ENCODE measurements at places on chromosomes 5 and 9.

GRCh38 chr5:66307647-66308241 lies 163.6 kb downstream of the SREK1 start:
- peak; percentile 5 for DNase-seq

DNA sequence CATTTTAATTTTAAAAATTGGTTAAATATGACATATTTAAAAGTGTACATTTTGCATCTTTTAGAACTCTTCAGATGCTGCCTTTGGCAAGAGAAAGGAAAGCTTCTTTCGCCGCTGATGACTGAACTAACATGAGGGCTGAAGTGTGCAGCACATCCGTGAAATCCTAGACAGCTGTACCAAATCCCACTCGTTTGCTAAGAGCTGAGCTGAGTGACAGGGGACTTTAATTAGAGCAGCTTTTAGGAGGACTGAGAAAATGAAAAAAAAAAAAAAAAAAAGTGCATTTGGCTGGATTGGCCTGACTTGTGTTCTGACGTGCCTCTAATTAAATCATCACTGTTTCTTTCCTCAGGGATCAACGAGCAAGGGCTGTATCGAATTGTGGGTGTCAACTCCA lies 271.3 kb downstream of the ARHGAP26 start:
- no peak for DNase-seq

- DNase-seq: no peak
Observed at GRCh38 chr5:27158775-27159174, 120.4 kb upstream of the CDH9 start.

GRCh38 chr5:126808521-126808988 lies 31.6 kb downstream of the LMNB1 start:
- DNase-seq: no peak

DNA sequence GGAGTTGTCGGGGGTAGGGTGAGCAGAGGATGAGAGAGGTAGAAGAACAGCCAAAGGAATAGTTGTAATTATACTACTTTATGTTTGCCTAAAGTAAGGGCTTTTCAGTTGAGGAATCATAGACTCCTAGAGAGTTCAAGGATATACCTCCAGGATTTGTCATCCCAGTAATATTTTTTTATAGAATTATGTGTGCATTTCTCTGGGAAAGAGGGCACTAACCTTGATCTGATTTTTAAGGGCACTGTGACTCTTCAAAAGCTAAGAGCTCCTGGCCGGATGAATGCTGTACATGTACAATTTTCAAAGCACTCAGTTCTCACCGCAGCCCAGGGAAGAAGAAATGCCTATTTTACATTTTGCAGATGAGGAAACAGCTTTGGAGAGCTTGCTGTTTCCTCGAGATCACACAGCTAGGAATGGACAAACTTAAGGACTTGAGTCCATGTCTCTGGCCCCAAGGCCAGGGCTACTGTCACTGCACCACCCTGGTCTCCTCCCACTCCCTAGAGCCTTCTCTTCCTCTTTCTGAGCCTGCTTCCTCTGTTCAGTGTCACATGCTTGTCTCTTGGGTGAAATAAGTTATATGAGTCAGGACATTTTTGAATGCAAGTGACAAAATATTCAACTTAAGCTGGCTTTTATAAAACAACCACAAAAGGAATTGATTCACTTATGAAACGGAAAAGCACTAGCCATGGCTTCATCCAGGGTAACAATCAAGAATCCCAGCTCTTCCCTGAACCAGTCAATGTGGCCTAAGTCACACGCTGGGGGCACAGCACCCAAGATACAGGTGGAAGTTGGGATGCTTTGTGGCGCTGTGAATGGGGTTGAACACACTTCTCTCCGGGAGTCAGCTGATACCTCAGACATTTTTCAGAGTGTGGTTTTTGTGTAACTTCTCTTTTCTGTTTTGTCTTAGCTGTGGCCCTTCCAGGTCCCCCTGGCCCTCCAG lies 45.7 kb upstream of the TGFBR1 start:
- no peak for DNase-seq

GRCh38 chr9:116279230-116279629 lies 125.6 kb downstream of the PAPPA start:
- DNase-seq: no peak

DNA sequence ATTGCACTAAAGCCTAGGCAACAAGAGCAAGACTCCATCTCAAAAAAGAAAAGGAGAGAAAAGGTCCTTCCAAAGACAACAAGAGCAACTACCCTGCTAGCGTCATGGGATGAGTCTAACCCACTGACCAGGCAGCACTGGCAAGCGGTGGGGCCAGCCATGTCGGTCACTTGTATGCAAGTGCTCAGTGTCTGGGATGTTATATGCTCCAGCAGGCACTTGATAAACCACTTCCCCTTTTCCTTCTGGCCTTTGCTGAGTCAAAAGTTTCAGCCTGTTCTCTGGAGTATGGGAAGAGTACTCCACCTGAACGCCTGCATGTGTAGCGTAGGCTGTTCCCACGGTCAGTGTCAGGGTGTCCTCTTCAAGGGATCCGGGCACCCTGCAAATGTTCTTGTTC lies 9.2 kb upstream of the MXD3 start:
- no peak for DNase-seq

GRCh38 chr5:19099195-19099594 lies 888.8 kb downstream of the CDH18 start:
- DNase-seq: no peak

GRCh38 chr9:75002422-75003023 lies 25.6 kb downstream of the CARNMT1 start:
- DNase-seq: no peak

DNA sequence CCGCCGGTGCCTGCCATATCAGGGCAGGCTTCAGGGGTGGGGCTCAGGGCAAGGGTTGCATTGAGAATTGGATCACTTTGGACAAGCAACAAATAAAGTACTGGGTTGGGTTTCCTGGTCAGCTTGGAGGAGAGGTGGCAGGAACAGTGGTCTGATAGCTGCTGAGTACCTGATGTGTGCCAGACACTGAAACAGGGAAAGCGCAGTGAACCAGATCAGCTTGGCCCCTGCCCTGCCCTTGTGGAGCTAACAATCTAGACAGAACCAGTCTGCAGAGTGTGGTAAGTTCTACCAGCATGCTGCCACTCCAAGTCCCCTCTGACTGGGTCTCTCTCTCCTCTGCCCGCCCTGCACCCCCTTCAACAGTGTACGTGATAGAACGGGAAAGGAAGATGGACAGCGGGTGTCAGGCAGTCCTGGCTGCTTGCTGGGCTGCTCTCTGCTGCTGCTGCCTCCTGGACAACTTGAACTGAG lies 53.4 kb downstream of the CYSTM1 start:
- no peak for DNase-seq

GRCh38 chr9:133842721-133843227 lies 104.6 kb upstream of the SARDH start:
- no peak for DNase-seq

- DNase-seq: no peak
Observed at GRCh38 chr5:107958861-107959260, 288.1 kb upstream of the EFNA5 start.

DNA sequence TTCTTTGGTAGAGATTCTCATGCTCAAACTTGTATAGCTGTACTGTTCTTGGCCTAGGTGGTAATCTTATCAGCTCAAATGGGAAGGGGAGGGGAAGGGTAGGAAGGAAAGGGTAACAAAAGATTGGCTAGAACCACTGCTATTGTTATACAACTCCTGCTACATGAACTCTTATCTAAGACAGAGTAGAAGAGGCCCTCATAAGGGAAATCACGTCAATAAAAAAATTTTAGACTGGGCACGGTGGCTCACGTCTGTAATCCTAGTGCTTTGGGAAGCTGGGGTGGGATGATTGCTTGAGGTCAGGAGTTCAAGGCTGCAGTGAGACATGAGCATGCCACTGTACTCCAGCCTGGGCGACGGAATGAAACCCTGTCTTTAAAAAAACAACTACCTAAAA lies 15.9 kb downstream of the STOM start:
- no peak for DNase-seq

DNA sequence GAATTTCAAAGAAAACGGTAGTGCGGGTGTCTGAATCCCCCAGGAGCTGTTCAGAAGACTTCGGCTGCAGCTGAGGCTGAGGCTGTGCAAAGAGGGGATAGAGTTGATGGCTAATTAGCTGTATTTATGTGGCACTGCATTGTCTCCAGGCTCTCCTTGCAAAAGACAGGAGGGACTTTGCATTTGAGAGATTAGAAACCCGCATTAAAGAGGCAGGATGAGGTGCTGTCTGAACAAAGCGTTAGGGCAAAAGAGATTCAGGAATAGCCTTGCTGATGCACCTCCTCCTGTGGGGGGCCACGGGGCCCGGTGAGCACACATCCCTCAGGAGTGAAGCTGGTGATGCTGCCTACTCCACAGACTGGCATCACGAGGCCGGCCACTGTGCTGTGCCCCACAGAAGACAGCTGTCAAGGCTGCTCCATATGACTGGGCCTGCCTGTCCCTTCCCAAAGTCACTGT lies 343.6 kb upstream of the DAP start:
- DNase-seq: no peak
